ENCODE measurements at places on chromosomes 2 and 18.

DNA sequence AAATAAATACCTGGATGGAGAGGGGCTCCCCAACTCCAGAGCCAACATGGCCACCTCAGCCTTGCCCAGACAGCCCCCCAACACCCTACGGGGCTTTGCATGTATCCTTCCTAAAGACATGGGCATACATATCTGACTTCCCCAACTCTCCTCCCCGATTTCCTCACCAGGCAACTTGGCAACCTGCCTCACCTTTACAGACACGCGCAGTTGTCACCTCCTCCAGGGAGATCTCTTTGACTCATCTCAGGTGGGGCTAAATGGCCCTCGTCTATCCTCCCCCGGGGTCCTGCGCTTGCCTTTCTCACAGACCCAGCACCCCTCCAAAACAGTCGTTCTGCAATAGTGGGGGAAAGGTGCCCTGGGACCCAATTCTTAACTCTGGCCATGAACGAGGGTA, 10.6 kb upstream of the BIN1 start:
- DNase-seq = no peak

GRCh38 chr18:13616041-13616440, 110.3 kb downstream of the FAM210A start:
- no peak for DNase-seq

DNA sequence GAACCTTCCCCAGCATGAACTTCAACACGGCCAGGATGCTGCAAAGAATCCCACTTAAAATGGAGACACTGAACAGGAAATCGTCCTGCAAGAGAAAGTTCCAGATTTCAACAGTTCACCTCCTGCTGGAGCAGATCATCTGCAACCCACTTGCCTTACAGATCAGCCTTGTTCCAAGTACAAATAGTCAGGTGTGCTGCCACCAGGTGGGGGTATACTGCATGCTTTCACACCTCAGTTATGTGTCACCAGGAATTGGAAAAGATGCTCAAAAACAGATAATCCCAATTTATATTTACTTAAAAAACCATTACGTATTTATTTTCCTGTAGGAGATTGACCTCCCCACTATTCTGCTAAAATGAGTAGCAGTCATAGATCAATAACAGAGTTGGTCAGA, 212.3 kb downstream of the MGAT5 start:
- DNase-seq = no peak

GRCh38 chr2:19362755-19363473, 4.5 kb upstream of the OSR1 start:
- peak; percentile 33 for DNase-seq

GRCh38 chr18:3184275-3184963, 35.3 kb downstream of the MYOM1 start:
- no peak for DNase-seq

GRCh38 chr2:144330951-144331673, 188.8 kb downstream of the ZEB2 start:
- DNase-seq = no peak

GRCh38 chr2:73177645-73178255, 24.6 kb upstream of the NOTO start:
- no peak for DNase-seq

DNA sequence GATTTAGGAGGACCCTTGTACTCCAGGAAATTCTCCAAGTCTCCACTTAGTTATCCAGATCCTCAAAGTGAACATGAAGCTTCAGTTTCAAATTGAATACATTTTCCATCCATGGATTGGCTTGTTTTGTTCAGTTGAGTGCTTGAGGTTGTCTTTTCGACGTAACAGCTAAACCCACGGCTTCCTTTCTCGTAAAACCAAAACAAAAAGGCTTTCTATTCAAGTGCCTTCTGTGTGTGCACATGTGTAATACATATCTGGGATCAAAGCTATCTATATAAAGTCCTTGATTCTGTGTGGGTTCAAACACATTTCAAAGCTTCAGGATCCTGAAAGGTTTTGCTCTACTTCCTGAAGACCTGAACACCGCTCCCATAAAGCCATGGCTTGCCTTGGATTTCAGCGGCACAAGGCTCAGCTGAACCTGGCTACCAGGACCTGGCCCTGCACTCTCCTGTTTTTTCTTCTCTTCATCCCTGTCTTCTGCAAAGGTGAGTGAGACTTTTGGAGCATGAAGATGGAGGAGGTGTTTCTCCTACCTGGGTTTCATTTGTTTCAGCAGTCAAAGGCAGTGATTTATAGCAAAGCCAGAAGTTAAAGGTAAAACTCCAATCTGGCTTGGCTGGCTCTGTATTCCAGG, at the start of gene CTLA4:
TSS of gene CTLA4 (plus strand) at position 211 of the 640 bp plus-strand sequence. CDS start at position 383, 172 bp downstream.
- no peak for DNase-seq

DNA sequence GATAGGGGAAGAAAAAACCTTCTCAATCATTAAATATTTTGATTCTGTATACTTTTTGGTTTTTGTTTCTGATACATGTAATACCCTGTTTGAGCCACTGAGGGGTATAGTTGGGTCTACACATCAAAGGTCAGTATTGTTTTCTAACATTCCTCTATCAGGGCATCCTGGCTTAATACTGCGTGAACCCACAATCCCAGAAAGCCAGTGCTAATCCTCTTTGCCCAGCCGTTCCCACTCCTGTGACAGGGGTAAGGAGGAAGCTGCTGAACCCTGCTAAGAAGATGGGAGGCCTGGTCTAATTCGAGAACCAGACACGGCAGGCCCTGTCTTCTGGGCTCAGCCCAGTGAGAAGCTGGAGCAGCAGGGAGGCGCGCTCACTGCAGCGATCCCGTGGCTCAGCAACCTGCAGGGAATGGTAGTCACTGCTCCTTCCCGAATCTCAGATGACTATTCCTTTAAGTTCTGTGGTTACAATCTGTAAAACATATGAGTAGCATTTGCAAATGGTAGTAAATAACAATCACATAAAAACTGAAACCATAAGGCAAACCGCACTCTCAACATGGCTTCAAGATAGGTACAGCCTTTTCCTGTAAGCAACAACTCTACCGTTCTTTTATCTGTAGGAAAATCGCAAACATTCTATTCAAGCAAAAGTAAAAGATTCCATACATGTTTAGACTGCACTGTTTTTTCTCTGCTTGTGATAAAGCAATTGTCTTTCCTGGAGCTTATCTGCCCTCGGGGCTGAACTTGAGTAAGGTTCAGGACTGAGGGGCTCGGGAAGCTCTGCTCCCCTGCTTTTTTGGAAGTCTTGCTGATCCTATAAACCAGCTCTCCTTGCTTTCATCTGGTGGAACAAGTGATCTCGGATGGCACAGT, 87.0 kb downstream of the EPB41L3 start:
- DNase-seq = no peak

DNA sequence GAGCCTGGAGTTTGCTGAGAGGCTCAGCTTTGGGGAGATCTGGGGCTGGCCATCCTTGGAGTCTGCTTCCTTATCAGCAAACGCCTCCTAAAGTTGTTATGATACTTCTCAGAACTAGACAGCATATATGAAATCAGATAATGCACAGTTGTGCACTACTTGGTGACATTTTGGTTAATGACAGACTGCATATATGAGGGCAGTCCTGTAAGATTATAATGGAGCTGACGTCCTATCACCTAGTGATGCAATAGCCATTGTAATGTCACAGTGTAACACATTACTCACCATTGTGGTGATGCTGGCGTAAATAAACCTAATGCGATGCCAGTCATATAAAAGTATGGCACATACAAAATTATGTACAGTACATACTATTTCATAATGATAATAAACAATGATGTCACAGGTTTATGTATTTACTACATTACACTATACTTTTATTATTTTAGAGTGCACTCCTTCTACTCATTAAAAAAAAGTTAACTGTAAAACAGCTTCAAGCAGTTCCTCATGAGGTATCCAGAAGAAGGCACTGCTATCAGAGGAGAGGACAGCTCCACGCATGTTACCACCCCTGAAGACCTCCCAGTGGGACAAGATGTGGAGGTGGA, 298.1 kb upstream of the REV1 start:
- no peak for DNase-seq

GRCh38 chr2:26507088-26507487, 29.2 kb upstream of the OTOF start:
- no peak for DNase-seq

- DNase-seq = no peak
These were observed 247.8 kb downstream of the MYT1L start for GRCh38 chr2:2083113-2083758.

Data from dorsolateral prefrontal cortex (tissue), 122 donors.